ENCODE measurements at places on chromosomes 6 and 20. TPM values are rescaled to one million over a fixed set of nuclear protein-coding genes. Genes with fewer than 3 reads are reported as not detected.

DNA sequence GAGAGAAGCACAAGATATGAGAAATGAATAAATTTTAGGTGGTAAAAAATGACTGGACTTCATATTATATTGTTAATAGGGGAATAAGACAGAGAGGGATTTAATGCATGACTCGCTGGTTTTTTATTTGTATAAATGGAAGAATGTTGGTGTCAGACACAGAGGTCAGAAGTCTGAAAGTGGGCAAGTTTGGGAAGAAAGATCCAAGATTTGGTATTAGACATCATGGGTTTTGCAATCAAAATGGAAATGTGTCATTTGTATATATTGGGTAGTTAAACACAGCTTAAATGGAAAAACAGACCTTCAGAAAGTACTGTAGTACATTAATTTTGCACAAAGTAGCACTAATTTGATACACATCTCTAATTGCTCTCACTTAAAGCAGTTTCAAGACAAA lies 96.2 kb downstream of the EYA4 start:
- H3K27ac ChIP-seq, result no peak overlapping the region
- no peak overlapping the region for H3K4me3 ChIP-seq
- DNase-seq, result no peak
- no peaks in the 10 kb centered on the region for H3K4me1 ChIP-seq
- no peaks in the 10 kb centered on the region for H3K36me3 ChIP-seq

DNA sequence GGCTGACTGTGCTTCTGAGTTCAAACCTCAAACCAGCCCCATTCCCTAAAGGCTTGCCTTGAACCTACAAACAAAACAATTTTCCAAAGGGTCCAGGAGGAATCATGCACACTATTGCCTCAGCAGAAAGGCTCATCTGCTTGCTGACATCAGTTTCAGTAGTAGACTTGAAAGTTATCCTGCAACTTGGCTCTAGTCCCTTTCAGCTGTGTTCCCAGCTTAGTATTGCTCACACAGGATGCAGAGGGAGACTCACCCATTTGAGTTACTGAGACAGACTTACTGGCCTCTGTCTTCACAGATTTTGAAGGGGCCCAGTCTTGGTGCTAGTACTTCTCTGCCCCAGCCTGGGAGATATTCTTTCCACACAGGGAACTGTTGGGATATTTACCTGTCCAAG lies 38.5 kb upstream of the TFB1M start:
- H3K4me1 ChIP-seq, result peaks cover 5% of the 10 kb centered on the region
- H3K27ac ChIP-seq, result no peak overlapping the region
- H3K27me3 ChIP-seq, result no peaks in the 10 kb centered on the region
- no peak for DNase-seq
- H3K4me3 ChIP-seq, result no peak overlapping the region

DNA sequence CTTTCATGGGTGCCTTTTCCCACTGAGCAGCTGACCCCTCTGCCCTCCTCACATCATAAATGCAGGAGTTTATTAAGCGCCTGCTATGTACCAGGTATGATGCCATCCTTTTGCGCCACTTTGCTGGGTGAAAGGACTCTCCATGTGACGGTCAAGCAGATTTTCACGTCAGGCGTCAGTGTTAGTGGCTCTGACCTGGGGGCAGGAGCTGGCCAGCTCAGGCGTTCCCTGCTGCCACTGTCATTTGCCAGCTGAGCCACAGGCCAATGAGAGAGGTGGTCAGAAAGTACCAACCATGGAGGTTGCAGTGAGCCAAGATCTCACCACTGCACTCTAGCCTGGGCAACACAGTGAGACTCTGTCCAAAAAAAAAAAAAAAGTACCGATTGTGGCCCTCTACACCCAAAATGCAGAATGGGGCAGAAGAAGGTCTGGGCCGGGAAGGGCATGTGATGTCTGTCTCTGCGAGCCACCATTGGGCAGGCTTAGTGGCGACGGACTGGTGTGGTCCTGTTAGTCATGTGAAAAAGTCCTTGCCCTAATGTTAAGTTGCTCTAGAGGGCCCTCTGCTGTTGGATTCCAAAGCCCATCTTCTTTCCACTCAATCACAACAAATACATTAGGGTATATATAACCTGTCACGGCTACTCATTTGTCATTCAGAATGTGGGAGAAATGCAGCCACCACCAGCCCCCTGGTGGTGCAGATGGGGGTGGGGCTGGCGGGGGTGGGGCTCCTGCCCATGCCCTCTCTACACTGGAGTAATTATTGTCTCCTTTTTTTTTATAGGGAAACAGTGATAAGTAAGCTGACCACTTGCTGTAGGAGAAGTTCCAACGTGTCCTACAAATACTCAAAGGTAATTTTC lies 18.4 kb upstream of the SLC22A1 start:
- no peak overlapping the region for H3K4me3 ChIP-seq
- peaks cover 15% of the 10 kb centered on the region for H3K4me1 ChIP-seq
- H3K27ac ChIP-seq, result no peak overlapping the region
- DNase-seq, result peak; percentile 72

GRCh38 chr6:47146431-47147174 lies 104.5 kb upstream of the ADGRF1 start:
- no peaks in the 10 kb centered on the region for H3K4me1 ChIP-seq
- no peak for DNase-seq
- no peak overlapping the region for H3K4me3 ChIP-seq
- H3K36me3 ChIP-seq, result no peaks in the 10 kb centered on the region
- peaks cover 9% of the 10 kb centered on the region for H3K27me3 ChIP-seq
- no peak overlapping the region for H3K27ac ChIP-seq

DNA sequence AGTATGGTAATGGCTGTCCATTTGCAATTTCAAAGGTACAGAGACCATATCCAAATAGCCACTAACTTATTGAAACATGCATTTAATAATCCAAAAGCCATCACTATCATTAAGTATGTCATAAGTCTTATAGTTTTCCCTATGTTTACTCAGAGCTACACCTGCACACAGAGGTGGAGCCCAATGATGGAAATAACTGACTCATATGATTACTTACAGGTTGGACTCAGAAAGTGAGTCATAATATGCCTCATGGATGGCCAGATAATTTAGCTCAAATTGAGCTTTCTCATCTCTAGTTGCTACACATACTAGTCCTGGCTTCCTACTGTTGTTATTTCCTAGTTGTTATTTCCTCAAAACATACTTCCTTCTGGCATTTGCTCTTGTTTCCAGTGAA lies 104.4 kb upstream of the KHDRBS2 start:
- no peak overlapping the region for H3K27ac ChIP-seq
- H3K27me3 ChIP-seq, result no peaks in the 10 kb centered on the region
- no peak overlapping the region for H3K4me3 ChIP-seq
- H3K4me1 ChIP-seq, result no peaks in the 10 kb centered on the region

Gene CDKAL1
- 29.1 TPM for total RNA-seq

Gene KHDC1L
- not detected for total RNA-seq

Gene TXLNB
- 0.09 TPM for total RNA-seq

GRCh38 chr6:164377348-164377918 lies 932.0 kb downstream of the C6orf118 start:
- H3K4me1 ChIP-seq, result no peaks in the 10 kb centered on the region
- no peak for DNase-seq
- no peaks in the 10 kb centered on the region for H3K36me3 ChIP-seq
- no peak overlapping the region for H3K4me3 ChIP-seq

Gene CFAP206
- not detected for total RNA-seq

GRCh38 chr6:147087641-147088040 lies 116.6 kb upstream of the STXBP5 start:
- H3K4me3 ChIP-seq, result no peak overlapping the region
- no peaks in the 10 kb centered on the region for H3K36me3 ChIP-seq
- no peaks in the 10 kb centered on the region for H3K4me1 ChIP-seq
- H3K27me3 ChIP-seq, result peaks cover 6% of the 10 kb centered on the region

- peaks cover 7% of the 10 kb centered on the region for H3K4me1 ChIP-seq
- no peak for DNase-seq
- H3K27ac ChIP-seq, result no peak overlapping the region
- H3K27me3 ChIP-seq, result peaks cover 9% of the 10 kb centered on the region
- H3K36me3 ChIP-seq, result peaks cover 33% of the 10 kb centered on the region
- H3K4me3 ChIP-seq, result no peak overlapping the region
Observed at GRCh38 chr6:135283926-135284325, 102.8 kb downstream of the MYB start.

Gene VSX1
- total RNA-seq, result not detected

Data from activated CD4-positive, alpha-beta T cell treated with anti-CD3 and anti-CD28 coated beads, Interleukin-2, amount 10 ng/mL, durations not matched to agents 24 days and 14 days (primary cell).